Stimulated activated CD8-positive, alpha-beta memory T cell treated with anti-CD3 and anti-CD28 coated beads, Interleukin-15, amount 100 ng/mL, for 24 hours (primary cell): ENCODE measurements at places on chromosomes 2 and 18.

DNA sequence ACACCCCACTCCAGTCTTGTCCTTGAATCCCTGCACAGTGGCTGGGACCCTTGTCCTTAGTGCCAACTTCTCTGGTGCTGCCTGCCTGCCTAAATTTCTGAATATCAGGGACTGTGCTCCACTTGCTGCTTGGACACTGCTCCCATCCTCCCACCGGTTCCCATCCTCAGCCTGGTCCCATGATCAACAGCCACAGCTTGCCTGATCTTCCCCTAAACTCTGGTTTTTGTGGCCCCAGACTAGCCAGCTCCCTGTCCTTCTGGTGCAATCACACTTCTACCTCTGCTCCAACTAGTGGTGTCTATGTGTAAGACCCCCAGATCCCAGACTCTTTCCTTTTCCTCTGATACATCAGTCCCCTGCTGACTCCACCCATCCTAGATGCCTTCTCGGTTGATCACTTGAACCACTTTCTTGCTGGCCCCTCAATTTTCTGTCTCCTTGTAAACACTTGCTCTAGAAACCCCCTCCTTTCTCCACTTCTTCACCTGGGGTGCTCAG is 37.2 kb upstream of the POLE4 start:
- no peak for DNase-seq

DNA sequence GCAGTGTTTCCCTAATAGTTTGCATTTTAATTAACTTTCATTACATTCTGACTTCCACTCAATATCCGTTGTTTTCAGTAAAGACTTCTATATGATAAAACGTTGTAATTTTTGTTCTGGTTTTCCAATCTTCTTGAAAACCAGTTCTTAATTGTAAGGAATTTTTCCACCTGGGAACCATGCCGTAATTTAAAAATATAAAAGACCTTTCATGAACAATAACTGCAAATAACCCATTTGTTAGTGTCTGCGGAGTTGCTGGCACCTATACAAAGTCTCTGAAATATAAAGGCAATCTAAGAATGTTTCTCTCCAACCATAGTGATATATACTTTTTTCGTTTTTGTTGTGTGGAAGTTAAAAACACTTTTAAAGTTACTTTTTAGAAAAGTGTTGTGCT is 7.7 kb upstream of the SATB2 start:
- no peak for DNase-seq

DNA sequence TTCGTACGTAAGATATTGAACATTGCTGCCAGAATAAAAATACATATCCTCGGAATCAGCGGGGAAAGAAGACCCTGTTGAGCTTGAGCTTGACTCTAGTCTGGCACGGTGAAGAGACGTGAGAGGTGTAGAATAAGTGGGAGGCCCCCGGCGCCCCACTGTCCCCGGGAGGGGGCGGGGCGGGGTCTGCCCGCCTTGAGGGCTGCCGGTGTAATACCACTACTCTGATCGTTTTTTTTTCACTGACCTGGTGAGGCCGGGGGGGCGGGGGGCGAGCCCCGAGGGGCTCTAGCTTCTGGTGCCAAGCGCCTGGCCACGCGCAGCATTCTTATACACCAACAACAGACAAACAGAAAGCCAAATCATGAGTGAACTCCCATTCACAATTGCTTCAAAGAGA is 324.0 kb upstream of the REG3G start:
- no peak for DNase-seq

- no peak for DNase-seq
These were observed 25.7 kb upstream of the CRIM1 start for GRCh38 chr2:36329746-36330472.

GRCh38 chr2:13255485-13255884 is 538.7 kb downstream of the TRIB2 start:
- no peak for DNase-seq
